ENCODE measurements at places on chromosomes 5 and 9.

- no peak for DNase-seq
These were observed 181.9 kb downstream of the TMEM232 start for GRCh38 chr5:110544603-110545002.

DNA sequence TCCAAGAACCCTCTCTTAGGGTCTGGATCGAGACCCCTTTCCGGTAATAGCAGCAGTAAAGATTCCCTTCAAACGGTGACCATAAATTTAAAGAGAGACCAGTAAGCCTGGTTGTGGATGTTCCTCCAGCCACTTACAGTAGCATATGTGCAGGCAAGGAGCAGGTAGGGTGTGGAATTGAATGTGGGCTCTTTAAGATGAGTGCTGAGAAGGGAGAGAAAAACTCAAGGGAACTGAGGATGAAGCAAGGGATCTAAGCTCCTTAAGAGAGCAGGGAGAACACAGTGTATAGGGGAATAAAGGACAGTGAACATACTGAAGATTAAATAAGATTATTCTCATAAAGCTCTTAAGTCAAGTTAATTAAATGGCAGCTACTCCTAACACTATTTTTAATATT lies 51.3 kb downstream of the DPYSL3 start:
- DNase-seq, result no peak

GRCh38 chr5:112248623-112249022 lies 170.5 kb downstream of the EPB41L4A start:
- no peak for DNase-seq

DNA sequence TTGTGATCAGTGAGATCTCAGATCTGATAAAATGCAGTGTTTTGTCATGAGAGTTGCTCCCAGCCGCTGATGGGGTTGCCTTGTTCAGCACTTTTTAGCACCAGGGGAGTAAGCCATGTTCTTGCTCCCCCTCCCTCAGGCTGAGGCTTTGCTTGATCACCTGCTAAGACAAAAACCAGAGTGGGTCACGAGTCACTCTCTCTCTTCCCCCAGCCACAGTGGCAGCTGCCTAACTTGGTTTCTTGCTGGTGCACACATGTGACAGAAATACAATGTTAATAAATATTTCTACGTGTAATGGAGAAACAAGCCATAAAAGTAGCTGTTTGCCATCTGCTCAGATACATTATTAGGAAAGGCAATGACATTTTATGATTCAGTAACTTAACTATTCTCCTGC lies 212.4 kb upstream of the DMRT1 start:
- DNase-seq, result no peak

DNA sequence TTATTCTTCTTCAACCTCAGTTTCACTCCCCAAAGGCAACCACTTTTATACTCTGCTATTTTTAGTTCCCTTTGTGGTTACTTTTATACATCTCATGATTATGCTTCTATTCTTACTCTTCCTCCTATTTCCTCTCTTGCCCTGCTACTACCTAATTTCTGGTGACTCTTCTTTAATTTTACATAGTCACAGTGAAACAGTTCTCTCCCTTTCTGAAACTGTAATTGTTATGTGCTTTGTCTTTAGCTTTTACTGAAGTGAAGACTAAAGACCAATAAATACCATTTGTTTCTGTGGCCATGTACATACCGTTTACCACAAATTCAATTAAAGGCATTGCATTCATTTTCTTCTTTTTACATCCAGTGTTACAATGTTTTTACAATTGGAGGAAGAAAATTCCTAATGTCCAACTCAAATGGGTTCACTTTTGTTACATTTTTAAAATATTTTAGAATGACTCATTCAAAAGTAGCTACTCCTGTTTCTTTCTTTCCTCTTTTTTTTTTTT lies 410.6 kb downstream of the PSAT1 start:
- DNase-seq, result no peak

DNA sequence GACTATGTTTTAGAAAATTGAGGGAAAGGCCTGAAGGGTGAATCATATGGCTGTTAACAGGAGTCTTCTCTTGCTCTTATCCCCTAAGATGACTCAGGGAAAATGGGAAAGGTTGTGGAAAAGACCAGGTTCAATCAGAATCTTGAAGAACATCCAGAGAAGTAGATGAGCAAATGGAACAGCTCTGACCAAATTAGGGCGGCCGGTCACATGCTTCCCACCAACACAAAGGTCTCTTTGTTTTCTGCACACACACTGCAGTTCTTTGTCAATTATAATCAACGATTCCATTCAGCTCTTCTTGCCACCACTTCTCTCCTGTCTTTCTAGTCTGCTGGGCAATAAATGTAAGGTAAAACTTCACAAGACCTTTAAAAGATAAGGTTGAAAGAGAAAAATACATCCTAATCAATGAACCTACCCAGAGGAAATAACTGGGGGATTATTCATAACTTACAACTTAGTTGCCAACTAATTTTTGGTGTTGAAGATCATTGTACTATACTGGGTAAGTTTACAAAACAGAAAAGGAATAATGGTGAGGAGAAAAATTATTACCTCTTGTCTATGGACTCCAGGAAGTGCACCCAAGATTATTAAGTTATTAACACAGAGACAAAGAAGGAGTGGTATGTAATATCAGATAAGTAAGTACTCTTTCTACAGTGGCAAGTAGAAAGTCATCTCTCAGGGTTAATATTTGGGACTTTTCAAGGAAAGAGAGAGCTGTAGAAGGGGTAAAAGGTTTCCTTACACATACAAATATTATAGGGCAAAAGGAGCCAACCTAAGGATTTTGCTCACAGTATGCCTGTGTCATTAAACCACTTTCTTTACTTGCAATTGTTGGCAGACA lies 441.9 kb upstream of the PIK3R1 start:
- DNase-seq, result no peak

- DNase-seq, result no peak
These were observed 23.1 kb downstream of the ADGRD2 start for GRCh38 chr9:124473310-124473709.

- no peak for DNase-seq
These were observed 24.4 kb upstream of the TGFBI start for GRCh38 chr5:136004436-136004835.

GRCh38 chr9:32339424-32339823 lies 45.0 kb upstream of the ACO1 start:
- no peak for DNase-seq

GRCh38 chr5:59268756-59269415 lies 624.6 kb downstream of the PDE4D start:
- no peak for DNase-seq

Measured in tibial nerve (tissue), 4 donors.